ENCODE measurements at places on chromosomes 2 and 18.
A peak's percentile ranks its signal among the peaks of the same experiment; 100 is the strongest.

DNA sequence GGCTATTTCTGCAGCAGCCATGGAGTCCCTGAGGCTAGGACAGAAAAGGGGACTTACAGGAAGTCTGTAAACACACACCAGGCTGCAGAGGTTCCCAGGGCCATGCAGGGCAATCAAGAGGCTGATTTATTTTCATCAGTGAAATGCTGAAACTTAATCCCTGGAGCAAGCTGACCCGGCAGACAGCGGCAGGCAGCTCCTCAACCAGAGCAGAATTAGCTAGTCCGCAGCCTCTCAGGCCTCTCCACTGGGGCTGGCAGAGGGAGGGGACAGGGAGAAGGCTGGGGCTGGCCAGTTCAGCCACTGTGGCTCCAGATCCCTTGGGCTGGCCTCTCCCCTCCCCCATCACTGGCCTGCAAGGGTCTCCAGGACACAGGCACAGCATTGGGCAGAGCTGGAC lies 136.3 kb downstream of the TNS1 start:
- DNase-seq, result no peak

DNA sequence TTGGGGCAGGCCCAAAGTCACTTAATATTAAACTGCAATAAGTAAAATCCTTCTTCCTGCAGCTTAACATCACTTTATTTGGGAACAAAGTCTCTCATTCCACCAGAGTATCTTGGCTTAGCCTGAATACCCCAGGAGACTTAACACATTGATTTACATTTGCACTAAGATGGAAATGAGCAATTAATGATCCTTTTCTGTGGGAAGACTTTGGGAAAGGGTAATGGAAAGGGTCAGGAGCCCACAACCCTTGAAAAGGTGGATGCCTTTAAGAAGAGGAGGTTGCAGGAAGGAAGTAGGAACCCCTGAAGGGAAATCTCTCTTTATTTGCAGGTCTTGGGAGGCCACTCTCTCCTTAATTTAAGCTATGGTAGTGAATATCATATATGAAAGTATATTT lies 28.0 kb upstream of the BARD1 start:
- DNase-seq, result no peak

DNA sequence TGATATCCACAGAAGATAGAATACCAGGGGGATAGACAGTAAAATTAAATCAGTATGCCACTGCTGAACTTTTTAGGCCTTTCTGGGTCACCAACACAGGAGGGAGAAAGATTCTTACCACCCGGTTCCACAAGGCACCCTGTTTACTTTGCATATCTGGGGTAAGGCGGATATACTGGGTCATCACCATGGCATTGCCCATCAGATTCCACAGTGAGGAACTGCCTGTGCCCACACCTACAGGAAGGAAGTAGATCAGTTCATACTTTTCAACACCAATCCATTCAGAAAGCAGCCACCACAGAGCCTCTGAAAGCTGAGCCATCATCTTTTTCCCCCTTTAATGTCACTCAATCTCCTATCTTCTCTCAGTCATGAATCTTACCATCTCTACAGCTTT lies 2.0 kb downstream of the LMAN2L start:
- DNase-seq, result peak; percentile 12

DNA sequence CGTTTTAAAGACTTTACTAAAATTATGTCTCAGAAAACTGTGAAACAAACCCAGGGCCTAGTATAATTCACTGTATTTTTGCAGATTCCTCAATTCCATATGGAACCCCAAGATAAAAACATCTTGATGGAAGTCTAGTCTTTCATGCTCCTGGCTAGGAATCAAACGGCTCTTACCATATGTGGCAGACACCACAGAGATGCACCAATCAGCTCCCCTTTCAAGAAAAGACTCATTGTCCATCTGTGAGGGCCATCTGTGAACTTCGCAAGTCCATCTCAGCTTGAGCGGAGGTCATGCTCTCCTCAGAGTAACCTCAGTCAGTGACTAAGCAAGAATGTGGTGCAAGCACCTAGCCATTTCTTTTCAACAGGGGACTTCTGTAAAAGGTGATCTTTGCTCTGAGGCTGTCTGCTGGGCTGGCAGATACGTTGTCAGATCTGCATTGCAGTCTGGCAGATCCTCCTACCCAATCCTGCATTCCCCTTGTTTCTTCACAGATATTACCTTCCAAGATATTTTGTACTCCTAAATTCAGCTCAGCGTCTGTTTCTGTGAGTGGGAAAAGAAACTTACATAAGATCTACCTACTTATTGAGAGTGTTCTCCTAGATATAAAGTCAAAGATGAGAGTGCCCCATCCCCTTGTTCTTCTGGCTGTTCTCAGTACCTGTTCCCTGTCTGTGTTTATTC lies 419.3 kb downstream of the SPAG16 start:
- DNase-seq, result no peak

GRCh38 chr18:57660961-57661360 lies 39.3 kb upstream of the NARS1 start:
- no peak for DNase-seq

DNA sequence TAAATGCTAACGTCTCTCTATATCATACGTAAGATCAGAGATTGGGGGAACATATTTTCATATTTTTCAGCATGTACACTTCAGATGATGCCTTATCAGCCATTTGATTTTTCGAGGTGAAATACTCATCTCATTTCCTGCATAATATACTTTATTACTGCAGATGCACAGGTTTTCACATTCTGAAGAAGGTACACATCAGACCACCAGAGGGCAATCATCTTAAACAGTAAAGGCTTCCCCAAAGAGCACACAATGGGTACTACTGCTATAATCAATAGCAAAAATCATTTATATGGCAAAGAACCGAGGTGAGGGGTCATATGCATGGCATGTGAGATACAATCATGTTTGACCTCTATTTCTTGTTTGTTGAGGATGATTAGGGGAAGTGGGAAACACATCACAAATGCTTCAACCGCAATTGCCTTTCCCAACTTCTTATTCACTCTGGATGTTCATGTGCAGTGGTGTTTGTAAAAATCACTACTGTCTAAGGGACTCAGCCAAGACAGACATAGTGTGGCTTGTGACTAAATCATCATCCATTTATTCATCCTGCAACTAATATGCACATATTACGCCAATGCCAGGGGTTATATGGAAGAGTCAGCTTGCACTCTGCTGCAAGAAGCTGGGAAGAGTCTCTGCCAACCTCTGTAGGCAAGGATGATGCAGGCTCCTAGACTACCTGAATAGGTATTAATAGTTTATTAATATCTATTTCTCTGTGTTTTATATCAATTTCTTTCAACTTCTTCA lies 118.7 kb downstream of the EPB41L3 start:
- peak; percentile 39 for DNase-seq

- DNase-seq, result no peak
Measured at GRCh38 chr2:109690822-109691541, 76.8 kb downstream of the SOWAHC start.

DNA sequence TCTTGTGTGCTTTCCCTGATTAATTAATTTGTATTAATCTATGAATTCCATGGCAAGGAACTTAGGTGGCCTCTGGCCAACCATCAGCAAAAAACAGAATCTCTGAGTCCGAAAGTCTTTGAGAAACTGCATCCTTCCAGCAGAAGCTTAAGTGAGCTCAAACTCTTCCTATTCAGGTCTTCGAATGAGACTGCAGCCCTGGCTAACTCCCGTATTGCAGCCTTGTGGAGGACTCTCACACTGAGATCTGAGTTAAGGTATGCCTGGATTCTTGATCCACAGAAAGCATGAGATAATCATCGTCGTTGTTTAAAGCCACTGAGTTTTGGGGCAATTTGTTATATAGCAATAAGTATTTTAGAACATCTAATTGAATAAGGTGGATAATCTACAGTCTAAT lies 1143.9 kb upstream of the NXPH2 start:
- no peak for DNase-seq

DNA sequence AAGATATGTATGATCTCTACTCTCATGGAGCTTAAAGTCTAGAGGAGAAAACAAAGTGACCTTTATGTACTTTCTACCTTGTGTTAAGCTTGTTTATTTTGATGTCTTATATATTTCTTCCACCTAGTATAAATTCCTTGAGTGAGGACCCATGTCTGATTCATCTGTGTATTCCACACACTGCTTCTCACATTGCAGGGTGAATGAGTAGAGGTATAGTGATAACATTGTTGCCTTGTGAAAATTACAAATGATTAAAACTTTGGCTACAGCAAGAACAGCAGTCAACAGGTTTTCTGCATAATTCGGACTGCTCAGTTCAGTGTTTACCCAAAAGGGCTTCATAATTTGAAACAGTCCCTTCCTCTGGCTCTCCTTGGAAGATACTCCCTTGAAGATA lies 36.3 kb downstream of the AOX1 start:
- no peak for DNase-seq

GRCh38 chr2:207129821-207130220 lies 35.9 kb downstream of the KLF7 start:
- no peak for DNase-seq

DNA sequence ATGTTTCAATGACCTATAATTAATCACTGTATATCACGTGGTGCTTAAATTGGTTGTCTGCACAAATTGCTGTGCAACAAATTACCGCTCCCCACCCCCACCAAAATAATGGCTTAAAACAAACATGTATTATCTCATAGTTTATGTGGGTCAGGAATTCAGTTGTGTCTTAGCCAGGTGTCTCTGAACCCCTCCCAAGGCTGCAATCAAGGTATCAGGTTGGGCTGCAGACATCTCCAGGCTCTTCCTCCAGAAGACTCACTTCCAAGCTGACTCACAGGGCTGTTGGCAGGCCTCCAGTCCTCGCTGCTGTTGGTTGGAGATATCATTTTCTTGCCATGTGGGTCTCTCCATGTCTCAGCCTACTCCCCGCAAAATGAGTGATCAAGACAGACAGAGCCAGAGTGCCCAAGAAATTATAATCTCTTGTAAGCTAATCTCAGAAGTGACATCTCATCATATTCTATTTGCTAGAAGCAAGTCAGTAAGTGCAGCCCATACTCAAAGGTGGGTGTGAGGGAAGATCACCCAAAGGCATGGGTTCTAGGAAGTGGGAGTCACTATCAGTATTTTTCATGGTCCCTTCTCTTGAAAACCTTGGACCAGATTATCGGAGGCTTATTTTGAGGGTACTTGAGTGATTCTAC lies 38.4 kb downstream of the SPC25 start:
- no peak for DNase-seq

- no peak for DNase-seq
Measured at GRCh38 chr2:38060236-38061018, 15.5 kb downstream of the CYP1B1 start.

GRCh38 chr18:79139206-79139605 lies 70.0 kb downstream of the ATP9B start:
- DNase-seq, result no peak

- no peak for DNase-seq
Measured at GRCh38 chr2:42922293-42922692, 129.9 kb upstream of the HAAO start.

DNA sequence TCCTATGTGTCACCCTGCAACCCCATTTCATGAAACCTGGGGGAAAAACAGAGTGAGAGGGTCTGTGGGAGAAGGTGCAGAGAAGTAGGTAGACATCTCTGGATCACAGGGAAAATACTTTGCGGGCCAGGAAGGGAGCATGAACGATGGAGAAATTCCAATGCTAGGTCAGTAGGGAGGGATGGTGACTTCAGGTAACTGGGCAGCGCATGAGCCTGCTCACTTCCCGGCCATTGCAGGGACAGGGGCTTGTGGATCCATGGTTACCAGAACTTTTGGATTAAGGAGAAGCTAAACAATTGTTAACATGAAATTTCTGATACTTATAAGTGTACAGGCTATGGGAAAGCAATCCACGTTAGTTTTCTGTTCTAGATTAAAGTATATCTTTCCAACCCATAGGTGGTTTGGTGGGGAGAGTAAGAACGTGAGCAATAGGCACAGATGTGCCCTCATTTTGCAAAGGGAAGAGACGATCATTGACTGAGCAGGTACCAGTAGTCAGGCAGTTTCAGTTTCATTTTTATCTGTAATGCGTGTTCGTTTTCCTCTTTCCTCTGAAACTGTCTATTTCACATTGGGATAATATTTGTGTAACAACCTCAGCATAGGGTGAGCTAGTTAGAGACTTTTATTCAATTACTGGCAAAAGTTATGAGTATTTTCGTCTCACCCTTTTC lies 65.0 kb downstream of the NYAP2 start:
- DNase-seq, result peak; percentile 33

GRCh38 chr18:40653682-40654081 lies 1301.4 kb upstream of the PIK3C3 start:
- no peak for DNase-seq

GRCh38 chr2:50546790-50547189 lies 485.1 kb downstream of the NRXN1 start:
- no peak for DNase-seq

GRCh38 chr18:65215865-65216466 lies 534.8 kb upstream of the CDH7 start:
- DNase-seq, result no peak

GRCh38 chr2:53715568-53715967 lies 52.0 kb upstream of the CHAC2 start:
- no peak for DNase-seq

DNA sequence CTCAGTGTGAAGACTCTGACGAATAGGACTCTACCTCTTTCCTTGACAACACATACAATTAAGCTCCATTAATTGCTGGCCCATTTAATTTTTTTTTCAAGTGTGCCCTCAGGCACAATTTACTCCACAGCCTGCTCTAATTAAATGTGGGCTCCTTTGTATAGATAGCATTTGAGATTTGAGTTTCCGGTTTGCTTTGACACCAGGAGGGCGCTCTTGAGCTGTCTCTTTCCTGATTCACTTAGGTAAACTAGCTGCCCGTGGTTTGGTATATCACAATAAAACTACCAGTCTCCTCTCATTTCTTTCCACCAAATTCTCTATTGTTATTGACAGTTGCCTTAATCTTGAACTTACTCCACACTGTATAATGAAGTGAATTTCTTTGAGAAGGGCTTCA lies 666.0 kb downstream of the DSC3 start:
- DNase-seq, result no peak

DNA sequence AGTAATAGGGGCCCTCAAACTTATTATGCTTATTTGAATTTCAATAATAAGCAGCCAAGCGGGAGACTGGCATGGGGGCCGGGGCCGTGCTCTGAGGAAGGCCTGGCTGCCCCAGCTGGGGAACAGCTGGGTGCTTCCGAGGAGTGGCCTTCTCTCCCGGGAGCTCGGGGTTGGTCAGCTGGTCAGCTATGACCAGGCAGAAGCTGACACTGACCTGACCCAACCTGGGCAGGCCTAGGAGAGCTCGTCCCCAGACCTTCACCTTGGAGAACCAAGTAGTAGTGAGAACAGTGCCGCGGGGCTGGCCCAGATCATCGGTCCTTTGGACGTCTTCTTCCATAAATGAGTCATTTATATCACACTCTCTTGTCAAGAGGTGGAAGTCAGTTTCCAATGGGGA lies 36.1 kb downstream of the RRM2 start:
- no peak for DNase-seq

DNA sequence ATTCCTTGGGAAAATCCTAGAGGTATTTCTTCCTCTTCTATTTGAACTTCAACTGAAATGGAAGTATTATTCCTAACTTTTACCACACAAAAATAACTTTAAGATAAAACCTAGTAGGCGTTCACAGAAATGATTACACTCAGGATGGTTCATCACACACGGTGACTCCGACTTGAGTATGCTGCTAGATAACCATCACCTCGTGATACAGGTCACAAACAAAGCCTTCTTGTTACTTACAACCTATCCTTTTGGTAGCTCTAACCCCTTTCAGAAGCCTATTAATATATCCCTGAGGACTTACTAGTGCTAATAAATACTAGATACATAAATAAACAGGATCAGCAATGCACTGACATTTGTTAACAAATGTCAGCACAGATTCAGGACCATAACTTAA lies 101.0 kb upstream of the DNER start:
- DNase-seq, result no peak
